ENCODE measurements at places on chromosomes 12 and 14.

DNA sequence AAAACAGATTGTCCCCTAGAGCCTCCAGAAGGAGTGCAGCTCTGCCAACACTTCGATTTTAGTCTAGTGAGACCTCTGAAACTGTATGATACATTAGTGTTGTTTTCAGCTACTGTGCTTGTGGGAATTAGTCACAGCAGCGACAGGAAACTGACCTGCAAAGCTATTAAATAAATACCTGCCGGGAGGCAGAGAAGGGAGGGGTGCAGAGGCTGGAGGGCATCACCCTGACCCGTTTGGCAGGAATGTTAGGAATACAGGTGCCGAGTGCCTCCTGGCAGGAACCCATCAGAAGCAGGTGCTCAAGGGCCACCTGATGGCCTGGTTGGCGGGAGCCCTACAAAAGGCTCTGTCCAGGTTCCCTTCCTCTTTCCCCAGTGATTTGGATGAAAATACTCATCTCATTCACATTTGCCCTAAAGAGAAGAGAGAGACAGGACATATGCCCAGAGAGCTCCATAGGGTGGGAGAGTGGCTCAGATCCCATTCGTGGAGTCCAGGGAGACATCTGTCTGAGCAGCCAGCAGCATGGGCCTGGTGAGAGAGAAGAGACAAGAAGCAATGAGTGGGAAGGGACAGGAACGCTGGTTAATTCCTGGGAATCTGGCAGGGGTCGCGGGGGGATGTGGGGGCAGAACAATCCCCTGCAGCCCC is 44.6 kb downstream of the C14orf132 start:
- no peak for DNase-seq

DNA sequence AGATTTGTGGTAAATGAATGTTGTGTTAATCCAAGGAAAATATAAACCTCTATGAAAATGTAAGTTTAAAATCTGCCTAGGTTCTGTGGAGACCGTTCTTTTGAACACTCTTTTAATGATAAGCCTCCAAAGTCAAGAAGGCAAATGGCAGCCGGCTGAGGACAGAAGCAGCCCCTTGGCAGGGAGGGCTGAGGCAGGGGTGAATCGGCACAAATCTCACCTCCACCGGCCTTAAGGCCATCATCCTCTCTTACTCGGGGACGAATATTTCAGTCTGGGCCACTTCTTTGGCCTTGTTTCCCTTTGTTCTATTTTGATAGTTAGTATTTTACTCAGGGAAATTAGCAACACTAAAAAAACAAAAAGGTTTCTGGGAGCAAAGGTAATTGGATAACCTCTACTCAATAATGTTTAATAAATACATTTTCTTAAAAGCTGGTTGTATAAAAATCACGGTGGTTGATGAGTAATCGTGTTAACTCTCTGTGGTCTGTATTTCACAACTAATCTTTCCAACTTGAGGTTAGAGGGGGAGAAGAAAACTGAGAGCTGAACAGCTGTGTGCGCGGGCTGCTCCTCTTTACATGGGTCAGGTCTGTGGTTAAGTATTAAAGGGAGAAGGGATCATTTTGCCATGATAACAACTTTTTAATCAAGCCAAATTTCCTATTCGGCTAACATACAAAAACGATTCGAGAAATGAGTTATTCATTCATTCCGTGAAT is 18.6 kb downstream of the LGMN start:
- no peak for DNase-seq

DNA sequence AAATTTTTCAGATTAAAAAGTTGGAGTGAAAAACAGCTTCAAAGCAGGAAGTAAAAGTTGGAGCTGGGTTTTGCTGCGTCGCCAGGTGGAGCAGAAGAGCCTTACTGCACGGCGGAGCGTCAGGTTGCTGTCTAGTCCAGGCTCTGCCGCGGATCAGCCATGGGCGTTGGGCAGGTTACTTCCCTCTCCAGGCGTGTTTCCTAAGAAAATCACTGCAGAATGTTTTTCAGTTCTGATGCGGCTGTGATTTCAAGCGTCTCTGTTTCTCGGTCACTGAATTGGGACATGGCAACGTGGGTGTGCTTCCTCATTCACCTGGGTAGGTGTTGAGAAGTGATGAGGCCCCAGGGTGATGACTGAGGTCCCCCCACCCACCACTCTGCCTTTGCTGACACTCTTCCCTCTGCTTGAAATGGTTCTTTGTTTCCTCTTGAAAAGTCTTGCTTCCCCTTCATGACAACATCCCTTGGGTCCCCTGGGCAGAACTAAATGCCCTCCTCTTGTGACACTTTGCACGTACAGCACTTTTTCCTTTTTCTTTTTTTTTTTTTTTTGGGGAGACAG is 7.6 kb downstream of the EVL start:
- DNase-seq: no peak

GRCh38 chr12:45130881-45131281 is 80.0 kb upstream of the DBX2 start:
- peak; percentile 75 for DNase-seq

GRCh38 chr12:50711121-50711520 is 52.8 kb upstream of the ATF1 start:
- DNase-seq: no peak

DNA sequence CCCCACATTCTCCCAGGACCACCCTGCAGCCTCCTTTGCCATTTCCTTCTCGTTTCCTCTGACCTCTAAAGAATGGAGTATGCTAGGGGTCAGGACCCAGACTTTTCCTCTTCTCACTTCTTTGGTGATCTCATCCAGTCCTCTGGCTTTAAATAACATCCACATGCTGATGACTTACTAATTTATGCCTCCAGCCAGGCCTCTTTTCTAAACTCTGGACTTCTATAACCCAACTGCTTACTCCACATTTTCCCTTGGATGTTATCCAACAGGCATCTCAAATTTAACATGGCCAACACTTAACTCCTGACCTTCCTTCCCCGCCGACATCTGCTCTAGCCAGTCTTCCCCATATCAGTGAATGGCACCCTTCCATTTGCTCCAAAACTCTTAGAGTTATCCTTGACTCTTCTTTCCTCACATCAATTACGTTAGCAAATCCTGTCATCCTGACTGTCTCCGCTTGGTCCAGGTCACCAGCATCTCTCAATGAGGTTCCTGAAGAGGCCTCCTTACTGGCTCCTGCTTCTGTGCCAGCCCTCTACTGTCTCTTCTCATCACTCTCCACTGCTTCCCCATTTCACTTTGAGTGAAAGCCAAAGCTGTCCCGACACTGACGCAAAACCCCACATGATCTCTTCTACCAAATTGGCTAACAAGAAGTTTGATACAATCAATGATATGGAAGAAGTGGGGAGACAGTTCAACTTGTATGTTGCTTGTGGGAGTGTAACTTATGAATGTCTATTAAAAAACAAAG is 42.7 kb downstream of the TMBIM6 start:
- DNase-seq: no peak

GRCh38 chr14:33794791-33795305 is 156.0 kb downstream of the EGLN3 start:
- no peak for DNase-seq

- no peak for DNase-seq
Observed at GRCh38 chr14:24234095-24235005, 1.6 kb downstream of the GMPR2 start.

- DNase-seq: peak; percentile 60
Observed at GRCh38 chr14:24052656-24053547, 1.1 kb downstream of the CARMIL3 start.

- DNase-seq: no peak
Observed at GRCh38 chr14:92500491-92500941, 13.1 kb upstream of the RIN3 start.
